ENCODE measurements at places on chromosomes 3 and 15. TPM values are rescaled to one million over a fixed set of nuclear protein-coding genes. Genes with fewer than 3 reads are reported as not detected.

Gene ZNF662
- total RNA-seq, result 33.0 TPM

Gene CCDC32
- total RNA-seq, result 25.8 TPM

Gene OR5K2
- total RNA-seq, result not detected

Gene PRTG
- 34.4 TPM for total RNA-seq

Measured in camera-type eye (tissue), 1 donor.